IPS DF 19.7 (cell line): ENCODE measurements at places on chromosomes 5 and 9.
A peak's percentile ranks its signal among the peaks of the same experiment; 100 is the strongest.

DNA sequence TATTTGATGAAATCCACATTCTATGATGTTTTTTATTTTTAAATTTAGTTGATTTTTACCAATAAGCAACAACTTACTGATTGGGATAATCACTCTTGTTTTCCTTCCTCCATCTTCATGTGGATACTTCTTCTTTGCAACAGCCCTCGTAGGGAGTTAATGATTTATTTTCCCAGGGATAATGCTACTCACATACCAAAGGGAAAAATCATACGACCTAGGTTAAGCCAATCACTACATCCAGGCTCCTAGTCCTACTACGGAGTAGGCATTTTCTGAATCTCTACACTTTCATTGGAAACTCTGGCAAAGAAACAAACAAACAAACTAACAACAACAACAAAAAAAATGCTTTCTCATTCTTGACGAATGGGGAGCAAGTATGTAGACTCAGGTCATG lies 663.4 kb downstream of the PTPRD start:
- no peak for DNase-seq

GRCh38 chr9:85478847-85479246 lies 262.9 kb downstream of the AGTPBP1 start:
- no peak for DNase-seq

DNA sequence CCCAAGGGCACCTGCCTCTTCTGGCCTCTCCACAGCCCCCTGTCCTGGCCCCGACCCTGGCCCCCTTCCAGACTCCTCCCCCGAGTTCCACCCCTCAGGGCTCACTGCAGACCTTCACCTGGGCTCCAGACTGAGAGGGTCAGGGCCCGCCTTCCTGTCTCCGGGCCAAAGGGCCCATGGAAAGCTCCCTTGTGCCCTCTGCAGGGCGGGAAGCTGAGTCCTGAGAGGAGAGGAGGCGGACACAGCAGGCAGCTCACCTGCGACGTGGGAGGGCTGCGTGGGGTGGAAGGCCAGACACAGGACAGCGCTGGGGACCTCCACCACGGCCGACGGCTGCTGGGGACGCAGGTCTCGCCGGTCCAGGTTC lies 20.6 kb downstream of the DYNC2I2 start:
- DNase-seq, result peak; percentile 45

- no peak for DNase-seq
These were observed 23.5 kb downstream of the ITGA1 start for GRCh38 chr5:52811067-52811749.

GRCh38 chr5:41157272-41157894 lies 55.9 kb downstream of the C6 start:
- DNase-seq, result no peak

DNA sequence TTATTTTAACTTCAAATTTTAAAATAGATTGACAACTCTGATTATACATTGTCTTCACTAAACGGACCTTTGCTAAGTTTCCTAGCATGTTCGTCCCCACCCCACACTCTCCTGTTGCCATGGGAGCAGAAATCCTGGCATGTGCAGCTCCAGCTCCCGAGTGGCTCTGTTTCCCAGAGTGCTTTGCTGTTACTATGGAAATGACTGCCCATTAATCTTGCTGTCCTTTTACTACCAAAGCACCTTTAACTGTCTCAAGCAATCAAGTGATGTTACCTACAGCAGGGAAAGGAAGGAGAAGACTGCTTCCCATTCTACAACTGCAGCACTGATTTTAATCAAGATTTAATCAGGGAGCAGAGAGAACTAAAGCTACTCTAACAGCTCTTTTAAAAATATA lies 212.0 kb upstream of the KIF2A start:
- no peak for DNase-seq

DNA sequence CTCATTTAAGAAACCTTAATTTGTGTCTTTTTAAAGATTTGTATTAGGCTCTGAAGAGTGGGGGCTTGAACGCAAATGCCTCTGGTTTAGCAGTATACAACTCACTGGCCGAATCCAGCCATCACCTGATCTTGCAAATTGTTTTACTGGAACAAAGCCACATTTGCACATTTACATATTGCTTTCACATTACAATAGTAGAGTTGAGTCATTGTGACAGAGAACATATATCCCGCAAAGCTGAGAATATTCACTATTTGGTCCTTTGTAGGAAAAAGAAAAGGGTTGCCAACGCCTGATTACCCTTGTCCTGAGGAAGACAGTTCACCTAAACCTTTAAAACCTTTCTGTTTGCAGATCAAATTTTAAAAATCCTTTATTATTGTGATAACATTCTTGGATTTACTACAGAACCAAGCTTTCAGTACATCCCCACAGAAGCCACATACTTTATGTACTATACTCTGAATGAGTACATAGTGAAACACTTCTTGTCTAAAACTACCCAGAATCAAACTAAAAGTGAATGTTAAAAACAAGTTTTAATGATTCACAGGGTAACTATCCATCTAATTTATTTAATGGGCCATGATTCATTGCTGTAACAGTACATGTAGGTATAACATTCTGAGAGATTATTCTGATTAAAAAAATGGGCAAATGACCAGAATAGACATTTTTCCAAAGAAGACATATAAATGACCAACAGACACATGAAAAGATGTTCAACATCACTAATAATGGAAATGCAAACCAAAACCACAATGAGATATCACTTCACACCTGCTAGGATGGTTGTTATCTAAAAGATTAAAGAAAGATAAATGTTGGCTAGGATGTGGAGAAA lies 161.0 kb downstream of the SLC25A46 start:
- no peak for DNase-seq

- DNase-seq, result no peak
These were observed 1243.0 kb upstream of the CDH9 start for GRCh38 chr5:28281351-28281750.

GRCh38 chr9:100699668-100700067 lies 121.8 kb downstream of the CAVIN4 start:
- no peak for DNase-seq

- no peak for DNase-seq
These were observed 89.2 kb downstream of the FSTL4 start for GRCh38 chr5:133523013-133523658.

DNA sequence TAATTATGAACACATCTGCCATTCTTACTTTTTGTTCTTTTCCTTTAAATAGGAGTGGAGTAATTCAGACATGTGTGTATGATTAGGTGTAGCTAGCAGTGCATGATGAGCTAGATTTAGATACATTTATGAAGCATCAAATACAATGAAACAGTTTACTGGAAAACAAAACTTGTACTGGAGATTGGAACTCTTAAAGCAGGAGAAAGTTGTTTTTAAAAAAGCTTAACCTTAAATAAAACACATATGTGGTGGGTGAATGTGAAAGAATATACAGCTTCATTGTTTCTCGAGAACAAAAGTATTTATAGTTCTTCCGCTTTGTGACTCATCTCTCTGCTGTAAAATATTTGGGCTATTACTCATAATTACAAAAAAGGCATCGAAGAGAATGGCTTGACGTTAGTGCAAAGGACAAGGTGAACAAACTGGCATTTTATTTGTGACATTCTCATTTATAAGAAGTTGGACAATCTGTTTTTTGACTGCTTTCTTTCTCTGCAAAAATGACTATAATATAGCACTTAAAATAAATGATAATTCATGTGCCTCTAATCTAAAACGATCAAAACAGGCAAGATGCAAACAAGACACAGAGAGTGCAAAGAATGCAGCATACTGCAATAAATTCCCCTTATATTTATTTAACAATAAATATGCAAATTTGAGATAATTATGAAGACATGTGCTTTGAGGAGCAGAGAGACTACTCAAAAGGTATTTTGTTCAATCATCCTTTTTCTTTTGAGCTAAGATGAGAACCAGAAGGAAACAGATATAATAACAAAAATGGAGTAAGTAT lies 478.8 kb downstream of the CETN3 start:
- DNase-seq, result no peak

GRCh38 chr5:55568654-55569512 lies 34.1 kb upstream of the PLPP1 start:
- no peak for DNase-seq

- no peak for DNase-seq
These were observed 324.6 kb downstream of the CAAP1 start for GRCh38 chr9:26567976-26568375.

GRCh38 chr9:138072161-138072842 lies 194.7 kb downstream of the CACNA1B start:
- DNase-seq, result no peak

- DNase-seq, result no peak
These were observed 421.5 kb upstream of the PTGER4 start for GRCh38 chr5:40258222-40258621.

DNA sequence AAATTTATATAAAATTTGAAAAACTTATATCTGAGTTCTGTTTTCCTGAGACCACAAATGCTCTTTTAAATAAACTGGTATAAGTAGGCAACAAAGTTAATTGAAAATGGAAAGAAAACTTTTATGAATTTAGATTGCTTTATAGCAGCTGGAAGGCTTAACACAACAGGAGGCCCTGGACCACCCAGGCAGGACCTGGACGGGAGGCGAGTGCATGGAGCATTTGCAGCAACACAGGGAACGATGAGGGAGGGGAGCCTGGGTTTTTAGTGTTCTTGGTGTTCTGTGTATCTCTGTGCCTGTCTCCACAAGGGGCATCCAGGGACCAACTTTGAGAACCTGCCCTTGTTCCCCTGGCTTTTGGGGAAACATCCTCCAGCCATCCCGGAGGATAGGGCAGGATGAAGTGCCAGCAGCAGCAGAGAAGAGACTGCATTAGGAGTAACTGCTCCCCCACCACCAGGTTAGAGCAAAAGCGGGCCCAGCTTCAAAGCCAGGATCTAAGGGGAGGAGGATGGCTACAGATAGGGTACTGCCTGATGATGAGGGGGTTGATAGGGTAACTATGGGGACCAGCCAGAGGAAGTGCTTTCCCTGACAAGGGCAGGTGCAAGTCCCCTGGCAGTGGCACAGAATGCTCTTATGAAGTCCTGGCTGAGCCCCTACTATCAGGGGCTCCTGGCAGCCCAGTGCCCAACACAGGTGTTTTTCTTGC lies 6.7 kb upstream of the SPATA31E1 start:
- DNase-seq, result no peak

GRCh38 chr5:141547488-141547887 lies 58.6 kb downstream of the PCDHGC5 start:
- DNase-seq, result no peak

DNA sequence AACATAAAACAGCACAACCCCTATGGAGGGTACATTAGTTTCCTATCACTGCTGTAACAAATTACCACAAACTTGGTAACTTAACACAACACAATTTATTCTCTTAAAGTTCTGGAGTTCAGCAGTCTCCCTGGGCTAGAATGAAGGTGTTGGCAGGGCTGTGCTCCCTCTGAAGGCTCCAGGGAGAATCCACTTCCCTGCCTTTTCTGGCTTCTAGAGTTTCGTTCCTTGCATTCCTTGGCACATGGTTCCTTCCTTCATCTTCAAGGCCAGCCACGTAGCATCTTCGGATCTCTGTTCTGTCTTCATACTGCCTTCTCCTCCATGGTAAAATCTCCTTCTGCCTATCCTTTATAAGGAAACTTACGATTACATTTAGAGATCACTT lies 25.0 kb upstream of the GSN start:
- DNase-seq, result no peak

GRCh38 chr9:127569886-127570401 lies 42.1 kb upstream of the STXBP1 start:
- DNase-seq, result no peak

GRCh38 chr5:14830210-14831005 lies 41.2 kb downstream of the ANKH start:
- DNase-seq, result no peak

DNA sequence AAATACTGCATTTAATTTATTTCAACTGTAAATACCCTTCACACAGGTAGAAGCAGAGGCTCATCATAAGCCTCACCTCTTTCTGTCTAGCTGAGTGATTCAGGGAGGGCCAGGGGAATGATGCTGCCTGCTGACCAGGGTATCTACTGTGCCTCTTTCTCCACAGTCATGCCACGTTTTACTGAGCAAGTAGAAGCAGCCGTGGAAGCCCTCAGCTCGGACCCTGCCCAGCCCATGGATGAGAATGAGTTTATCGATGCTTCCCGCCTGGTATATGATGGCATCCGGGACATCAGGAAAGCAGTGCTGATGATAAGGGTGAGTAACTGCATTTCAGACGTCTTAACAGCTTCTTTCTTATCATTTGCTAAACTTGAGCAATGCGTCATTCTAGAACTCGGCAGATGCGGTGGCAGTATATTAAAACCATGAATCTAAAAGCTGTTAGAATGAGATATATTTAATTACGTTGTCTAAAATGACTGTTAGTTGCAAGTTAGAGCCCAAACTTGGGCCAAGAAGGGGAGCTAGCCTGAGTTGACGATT lies 50.0 kb upstream of the LRRTM2 start:
- no peak for DNase-seq

GRCh38 chr5:177447066-177447610 lies 524 bp downstream of the PRR7 start:
- DNase-seq, result no peak

- DNase-seq, result no peak
These were observed 2.6 kb downstream of the AJM1 start for GRCh38 chr9:136844761-136845464.

GRCh38 chr5:112848116-112848811 lies 12.8 kb upstream of the SRP19 start:
- DNase-seq, result peak; percentile 75

DNA sequence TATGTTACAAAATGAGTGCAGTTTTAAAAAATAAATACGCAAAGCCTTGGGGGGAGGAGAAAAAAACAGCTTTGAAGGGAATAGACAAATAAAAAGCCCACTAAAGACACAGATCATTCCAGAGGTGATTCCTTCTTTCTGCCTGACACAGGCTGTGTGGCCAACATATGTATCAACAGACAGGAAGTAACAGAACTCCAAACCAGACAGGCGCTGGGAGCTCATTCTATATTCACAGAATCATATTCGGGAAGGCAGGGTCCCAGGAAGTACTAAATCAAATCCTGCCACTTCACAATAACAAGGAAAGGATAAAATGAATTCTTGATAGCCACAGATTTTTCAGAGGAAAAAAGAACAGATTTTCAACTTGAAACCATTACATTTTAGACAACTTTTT lies 62.1 kb downstream of the SEMA5A start:
- no peak for DNase-seq

- no peak for DNase-seq
These were observed 318.4 kb upstream of the SEMA6A start for GRCh38 chr5:116892993-116893392.

- no peak for DNase-seq
These were observed 154.6 kb upstream of the NR3C1 start for GRCh38 chr5:143558048-143558447.

DNA sequence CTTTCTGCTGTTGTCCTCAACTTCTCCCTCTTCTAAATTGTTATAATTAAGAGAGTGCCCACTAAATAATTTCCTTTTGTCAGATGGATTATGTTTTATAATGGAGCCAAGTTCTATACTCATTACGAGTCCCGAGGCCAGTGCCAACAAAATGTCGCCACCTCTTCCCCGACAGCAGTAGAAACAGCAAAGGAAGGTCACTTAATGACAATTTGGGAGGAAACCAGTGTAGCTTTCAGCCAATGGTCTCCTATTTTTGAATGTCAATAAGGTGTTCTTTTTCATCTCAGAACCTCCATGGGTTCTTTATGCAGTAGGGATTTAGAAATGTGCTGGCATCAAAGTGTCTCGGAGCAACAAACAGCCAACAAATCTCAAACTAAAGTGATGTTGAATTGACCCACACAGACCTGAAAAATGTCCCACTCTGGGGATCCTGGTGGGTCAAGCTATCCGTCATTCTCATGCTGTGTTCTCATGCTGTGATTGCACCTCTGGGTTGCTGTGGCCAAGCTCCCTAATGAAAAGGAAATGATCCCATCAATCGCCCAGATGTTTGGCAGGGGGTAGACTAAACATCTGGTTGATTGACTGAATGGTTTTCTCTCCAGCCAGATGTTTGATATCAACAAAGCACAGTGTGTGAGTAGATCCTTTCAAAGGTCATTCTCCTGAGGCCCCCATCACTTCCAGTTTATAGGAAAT lies 291.9 kb downstream of the DMAC1 start:
- DNase-seq, result no peak
